Urinary bladder (tissue), 4 donors: ENCODE measurements at places on chromosomes 13 and 19. TPM values are rescaled to one million over a fixed set of nuclear protein-coding genes. Genes with fewer than 3 reads are reported as not detected.

ENOX1 gene
- 17.6 TPM for total RNA-seq

DNA sequence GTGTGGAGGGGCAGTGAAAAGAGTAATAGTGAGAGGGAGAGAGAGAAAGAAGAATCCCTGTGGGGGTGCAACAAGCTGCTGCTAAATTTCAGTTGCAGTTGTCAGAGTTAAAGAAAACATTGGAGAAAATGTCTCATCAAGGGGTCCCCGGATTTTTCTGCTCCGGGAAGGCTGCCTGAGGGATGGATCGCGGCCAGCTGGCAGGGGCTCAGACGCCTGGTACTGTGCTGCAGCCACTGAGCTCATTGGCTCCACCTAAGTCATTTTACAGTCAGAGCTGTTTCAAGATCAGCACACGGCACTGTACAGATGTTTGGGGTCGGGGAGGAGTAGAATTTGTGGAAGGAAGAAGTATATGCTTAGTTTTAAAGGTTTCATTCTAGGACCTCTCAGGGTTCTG lies 106.2 kb downstream of the SHISA2 start:
- DNase-seq = no peak

DNA sequence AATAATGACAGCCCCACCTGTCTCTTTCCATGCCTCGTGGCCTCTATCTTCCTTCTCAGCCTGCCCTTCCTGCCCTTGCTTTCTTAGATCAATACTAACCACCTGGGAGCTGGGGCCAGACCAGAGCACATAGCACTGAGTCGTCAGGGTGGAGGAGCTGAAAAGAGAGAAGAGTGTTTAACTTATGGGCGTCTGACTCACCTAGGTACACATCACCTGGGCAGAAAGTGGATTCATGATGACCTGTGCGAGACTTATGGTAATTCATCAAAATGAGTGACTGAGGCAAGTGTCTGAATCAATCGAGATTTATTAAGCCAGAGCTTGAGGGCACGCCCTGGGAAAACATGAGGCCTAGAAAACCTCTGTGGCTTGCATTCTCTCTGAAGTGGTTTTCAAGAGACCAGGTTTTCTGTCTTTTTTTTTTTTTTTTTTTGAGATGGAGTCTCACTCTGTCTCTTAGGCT lies 19.2 kb downstream of the CEACAM6 start:
- peak; percentile 21 for DNase-seq

ALG5 gene
- 43.4 TPM for total RNA-seq

GRCh38 chr19:29273000-29273640 lies 60.2 kb upstream of the UQCRFS1 start:
- DNase-seq = no peak

GRCh38 chr19:13396250-13397080 lies 109.8 kb downstream of the CACNA1A start:
- DNase-seq = no peak

DNA sequence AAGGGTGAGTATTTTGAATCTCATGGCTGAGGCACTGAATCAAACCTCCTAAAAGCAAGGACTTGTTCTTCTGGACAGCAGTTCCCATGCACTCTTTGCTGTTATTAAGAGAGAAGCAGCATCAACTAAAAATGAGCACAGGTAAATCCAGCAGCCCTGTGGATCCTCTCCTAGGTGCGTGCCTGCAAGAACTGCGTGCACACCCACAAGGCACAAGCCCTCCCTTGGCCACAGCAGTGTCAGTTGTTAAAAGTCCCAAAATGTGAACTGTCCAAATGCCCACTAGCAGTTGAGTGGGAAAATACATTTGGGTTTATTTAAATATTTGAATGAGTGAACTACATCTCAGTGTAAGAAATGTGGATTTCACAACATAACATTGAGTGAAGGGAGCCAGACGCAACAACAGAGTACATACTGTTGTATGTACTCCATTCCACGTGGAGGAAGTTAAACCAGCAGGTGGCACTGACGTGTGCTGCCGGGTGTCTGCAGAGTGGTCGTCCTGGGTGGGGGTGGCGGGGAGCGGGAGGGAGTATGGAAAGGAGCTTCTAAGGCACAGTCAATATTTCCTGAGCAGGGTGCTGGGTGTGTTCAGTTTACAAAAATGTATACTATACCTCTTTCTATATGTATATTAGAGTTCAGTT lies 266.4 kb downstream of the NALCN start:
- no peak for DNase-seq

MEIOSIN gene
- total RNA-seq = not detected

KASH5 gene
- not detected for total RNA-seq

GRCh38 chr13:54004026-54004699 lies 975.5 kb downstream of the OLFM4 start:
- no peak for DNase-seq

ZNF235 gene
- 20.8 TPM for total RNA-seq

GRCh38 chr13:60931858-60932546 lies 483.6 kb downstream of the PCDH20 start:
- no peak for DNase-seq

DNA sequence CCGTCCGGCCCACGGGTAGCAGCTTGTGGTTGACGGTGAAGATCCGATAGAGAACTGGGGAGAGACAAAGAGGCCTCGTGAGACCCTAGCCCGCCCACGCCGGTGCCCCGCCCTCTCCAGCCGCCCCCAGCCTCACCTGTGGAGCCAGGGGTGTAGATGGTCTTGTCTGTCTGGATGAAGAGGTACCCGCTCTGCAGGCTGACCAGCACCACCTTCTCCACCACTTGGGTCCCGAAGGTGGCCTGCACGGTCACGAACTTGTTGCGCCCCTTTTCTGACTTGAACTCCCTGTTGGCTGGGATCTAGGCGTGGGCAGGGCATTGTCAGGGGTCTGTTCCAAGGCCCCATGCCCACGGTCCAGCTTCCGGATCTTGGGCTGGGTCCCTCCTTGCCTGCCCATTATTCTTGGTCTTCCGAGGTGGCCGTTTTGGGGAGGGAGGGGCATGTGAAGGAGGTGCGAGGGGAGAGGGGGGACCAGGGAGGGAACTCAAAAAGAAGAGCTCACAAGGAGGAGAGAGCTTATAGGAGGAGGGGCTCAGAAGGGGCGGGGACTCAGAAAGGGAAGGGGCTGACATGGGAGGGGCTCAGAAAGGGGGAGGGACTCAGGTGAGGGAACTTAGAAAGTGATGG lies 2.2 kb downstream of the C3 start:
- DNase-seq = no peak

DNA sequence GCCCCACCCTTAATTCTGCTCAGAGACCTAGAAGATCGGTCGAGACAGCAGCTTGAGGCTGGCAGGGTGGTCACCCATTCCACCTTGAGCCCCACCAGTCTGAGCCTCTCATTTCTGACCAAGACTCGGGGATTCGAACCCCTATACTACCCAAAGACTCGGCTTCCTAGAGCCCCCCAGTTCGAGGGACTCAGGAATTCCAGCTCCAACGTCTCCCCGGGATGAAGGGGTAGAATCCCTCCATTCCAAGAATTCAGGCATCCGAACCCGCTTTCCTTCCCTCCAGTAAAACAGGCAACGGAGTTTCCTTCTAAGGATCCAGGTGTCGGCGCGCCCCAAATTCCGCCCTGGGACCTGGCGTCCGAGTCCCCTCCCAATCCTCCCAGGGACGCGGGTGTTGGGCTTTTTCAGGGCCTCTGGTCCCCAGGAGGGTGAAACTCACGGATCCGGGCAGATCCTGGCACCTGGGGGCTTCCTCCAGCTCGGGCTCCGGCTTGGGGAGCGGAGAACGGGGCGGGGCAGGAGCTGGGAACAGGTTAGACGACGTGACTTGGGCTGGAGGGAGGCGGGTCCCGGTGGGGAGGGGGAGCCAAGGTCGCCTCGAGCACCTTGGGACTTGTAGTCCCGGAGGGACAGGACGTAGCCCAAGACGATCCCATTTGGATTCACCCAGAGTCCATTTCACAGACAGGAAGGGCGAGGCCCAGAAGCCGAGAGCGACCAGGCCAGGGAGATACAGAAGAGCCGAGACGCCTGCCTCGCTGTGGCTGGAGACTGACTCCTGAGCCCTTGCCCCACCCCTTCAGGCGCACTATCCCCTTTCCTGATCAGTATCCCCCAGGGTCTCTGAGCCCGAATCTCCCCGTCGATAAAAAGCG lies at the start of gene PPP1R13L:
PPP1R13L (minus strand) TSS at position 513 of the 878 bp plus-strand sequence. CDS start 6,751 bp downstream, outside the sequence.
- DNase-seq = no peak

MIER2 gene
- 16.0 TPM for total RNA-seq

DNA sequence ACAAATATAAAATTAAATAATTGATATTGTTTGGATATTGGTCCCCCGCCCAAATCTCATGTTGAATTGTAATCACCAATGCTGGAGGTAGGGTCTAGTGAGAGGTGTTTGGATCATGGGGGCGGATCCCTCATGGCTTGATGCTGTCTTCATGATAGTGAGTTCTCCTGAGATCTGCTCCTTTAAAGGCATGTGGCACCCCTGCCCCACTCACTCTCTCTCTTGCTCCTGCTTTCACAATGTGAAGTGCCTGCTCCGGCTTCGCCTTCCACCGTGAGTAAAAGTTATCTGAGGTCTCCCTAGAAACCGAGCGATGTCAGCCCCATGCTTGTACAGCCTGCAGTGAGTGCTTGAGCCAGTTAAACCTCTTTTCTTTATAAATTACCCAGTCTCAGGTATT lies 248.2 kb downstream of the PCDH9 start:
- no peak for DNase-seq

DNA sequence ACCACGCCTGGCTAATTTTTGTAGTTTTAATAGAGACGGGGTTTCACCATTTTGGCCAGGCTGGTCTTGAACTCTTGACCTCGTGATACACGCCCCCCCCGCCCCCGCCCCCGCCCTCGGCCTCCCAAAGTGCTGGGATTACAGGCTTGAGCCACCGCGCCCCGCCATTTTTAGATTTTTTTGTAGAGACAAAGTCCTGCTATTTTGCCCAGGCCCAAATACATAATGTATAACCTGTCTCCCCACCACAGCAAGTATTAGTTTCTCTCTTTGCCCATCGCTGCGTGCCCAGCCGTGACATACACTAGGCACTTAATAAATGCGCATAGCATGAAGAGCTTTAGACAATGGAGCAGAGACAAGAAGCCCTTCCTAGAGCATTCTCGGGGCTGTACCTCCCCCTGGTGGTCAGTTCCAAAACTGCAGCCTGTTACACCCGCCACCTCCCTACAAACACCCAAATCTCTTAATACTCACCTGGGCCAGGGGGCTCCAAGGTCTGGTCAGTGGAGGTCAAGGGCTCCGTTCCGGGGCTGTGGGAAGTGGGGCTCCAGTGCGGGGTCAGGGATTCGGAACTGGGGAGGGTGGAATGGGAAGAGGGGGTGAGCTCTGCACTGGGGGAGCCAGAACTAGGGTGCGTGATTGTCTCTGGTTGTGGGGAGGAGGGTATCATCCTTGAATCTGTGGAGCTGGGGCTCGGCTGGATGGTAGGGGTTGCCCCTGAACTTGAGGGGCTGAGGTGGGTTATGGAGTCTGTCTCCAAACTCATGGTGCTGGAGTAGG lies 22.5 kb downstream of the IQCN start:
- no peak for DNase-seq

TYROBP gene
- total RNA-seq = 5.1 TPM

- DNase-seq = no peak
Measured at GRCh38 chr19:1672038-1672768, 19.8 kb upstream of the TCF3 start.

DNA sequence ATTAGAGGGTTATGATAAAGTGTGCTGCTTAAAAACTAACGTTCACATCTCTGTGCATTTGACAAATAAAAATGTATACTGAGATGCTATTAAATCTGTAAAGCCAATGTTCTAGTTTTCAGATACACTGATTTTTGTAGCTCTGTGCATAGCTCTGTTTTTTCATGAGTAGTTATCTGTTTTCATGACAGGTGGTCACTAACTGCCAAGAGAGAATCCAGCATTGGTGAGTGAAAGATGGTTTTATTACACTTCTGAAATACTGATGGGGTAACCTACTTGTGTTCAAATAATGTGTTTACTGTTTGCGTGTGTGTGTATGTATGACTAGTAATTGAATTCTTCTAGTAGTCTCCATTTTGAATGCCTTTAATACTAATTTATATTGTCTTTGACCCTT lies 29.0 kb downstream of the URI1 start:
- DNase-seq = no peak

RFPL4AL1 gene
- total RNA-seq = not detected

DNA sequence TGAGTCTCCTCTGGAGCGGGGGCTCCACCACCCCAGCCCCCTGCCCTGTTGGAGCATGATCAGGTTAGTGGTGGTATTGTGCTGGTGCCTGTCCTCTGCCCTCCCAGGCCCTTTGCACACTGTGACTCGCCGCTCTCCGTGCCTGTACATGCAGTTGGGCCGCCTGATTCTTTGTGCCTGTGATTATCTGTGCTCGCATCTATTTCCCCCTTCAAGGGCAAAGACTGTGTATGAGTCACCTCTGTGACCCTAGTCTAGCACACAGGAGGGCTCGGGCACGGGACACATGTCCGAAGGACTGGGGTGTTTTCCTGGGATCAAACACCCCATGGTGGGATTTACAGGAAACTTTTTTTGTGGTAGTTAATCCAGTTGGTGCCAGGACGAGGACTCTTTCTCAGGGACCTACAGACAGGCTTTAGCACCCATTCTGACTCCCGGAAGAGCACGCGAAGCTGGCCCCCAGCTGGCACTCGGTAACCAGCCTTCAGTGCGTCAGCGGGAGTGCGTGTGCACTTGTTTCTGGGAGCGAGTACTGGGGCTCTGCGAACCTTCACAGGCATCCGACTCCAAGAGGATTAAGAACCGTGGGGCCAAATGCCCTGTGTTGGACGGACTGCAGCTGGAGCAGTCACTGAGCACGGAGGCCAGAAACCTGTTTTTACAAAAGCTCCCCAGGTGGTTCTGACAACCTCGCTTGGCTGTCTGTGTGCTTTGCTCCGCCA lies 6.7 kb downstream of the PPP1R37 start:
- no peak for DNase-seq
